NT2/D1 (cell line): ENCODE measurements at places on chromosomes 4 and X.

DNA sequence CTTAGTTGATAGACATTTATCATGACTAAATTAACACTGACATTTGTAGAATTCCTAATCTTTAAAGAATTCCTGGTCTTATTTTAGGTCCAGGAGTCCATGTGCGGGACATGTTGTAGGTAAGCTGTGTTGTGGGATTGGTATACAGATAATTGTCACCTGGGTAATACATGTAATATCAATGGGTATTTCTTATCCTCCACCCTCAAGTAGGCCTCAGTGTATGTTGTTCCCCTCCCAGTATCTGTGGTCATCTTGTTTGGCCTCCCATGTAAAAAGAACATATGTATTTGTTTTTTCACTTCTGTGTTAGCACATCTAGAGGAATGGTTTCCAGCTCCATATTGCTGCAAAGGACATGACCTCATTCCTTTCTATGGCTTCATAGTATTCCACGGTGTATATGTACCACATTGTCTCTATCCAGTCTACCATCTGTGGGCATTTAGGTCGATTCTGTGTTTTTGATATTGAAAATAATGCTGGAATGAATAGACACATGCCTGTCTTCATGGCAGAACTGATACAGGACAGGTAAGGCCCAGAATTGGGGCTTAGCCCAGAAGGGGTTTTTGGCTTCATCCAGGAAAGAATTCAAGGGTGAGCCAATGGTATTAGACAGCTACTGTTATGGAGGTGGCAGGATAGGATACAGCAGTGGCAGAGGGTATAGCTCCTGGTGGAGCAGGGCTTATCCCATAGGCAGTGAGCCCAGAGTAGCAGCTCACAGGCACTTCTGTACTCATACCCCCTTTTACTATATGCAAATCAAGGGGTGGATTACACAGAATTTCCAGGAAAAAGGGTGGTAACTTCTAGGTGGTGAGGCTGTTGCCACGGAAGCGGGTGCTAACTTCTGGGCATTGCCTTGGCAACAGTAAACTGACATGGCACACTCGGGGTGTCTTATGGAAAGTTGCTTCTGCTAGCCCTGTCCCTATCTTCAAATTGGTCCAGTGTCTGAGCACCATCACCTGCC lies 66.1 kb upstream of the WDR1 start:
- no peak for DNase-seq

DNA sequence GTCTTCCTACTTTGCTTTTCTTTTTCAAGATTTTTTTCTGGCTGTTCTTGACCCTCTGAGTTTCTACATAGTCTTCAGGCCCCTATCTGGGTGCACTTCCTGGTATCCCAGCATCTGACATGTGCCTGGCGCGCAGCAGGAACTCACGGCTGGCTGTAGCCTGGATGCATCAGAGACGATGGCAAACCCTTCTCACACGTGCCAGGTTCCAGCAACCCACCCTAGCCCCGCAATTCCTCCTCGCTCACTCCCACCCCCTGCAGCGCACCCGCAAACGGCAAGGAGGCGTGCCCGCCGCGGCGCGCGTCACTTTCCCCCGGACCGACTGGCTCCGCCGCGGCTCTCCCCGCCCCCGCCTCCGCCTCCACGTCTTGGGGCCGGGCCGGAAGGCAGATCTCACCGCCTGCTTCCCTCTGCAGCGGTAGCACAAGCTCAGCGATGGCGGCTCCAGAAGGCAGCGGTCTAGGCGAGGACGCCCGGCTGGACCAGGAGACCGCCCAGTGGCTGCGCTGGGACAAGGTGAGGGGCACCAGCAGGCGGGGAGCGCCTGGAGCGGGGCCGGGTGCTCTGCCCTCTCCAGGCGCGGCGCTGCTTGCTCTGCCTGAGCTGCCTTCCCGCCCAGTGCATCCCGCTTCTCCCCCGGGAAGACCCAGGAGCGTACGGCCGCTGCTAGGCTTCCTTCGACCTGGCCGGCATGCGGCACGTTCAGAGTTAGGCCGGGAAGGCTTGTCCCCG lies at the start of gene PGM2:
PGM2 (plus strand) TSS at position 392 of the 735 bp plus-strand sequence; CDS start at position 439, 47 bp downstream.
- peak; percentile 65 for DNase-seq

- DNase-seq, result no peak
Observed at GRCh38 chr4:79982601-79983322, 90.3 kb downstream of the ANTXR2 start.

- DNase-seq, result peak; percentile 49
Observed at GRCh38 chr4:88378691-88379559, at the start of gene HERC6. Gene HERC6 (plus strand): TSS chr4:88378852. CDS start chr4:88378922, 70 bp downstream.

- DNase-seq, result no peak
Observed at GRCh38 chrX:119763836-119764387, 5.5 kb downstream of the SOWAHD start.

- no peak for DNase-seq
Observed at GRCh38 chrX:17591741-17592110, 145.6 kb upstream of the SCML1 start.

- no peak for DNase-seq
Observed at GRCh38 chrX:915427-916229, 285.0 kb downstream of the SHOX start.

DNA sequence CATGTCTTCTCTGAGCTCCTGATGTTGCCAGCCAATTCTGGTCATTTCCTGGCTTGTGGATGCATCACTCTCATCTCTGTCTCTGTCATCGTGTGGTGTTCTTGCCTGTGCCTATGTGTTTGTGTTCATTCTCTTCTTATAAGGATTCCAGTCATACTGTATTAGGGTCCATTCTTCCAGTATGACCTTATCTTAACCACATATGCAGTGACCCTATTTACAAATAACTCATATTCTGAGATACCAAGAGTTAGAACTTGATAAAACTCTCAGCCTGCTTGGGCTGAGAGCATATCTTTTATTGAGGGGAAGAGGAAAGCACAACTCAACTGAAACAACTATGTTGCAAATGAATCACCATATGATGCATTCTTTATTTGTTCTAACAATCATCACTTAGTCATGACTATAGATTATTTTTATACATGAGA lies 189.0 kb upstream of the ANXA10 start:
- no peak for DNase-seq

- no peak for DNase-seq
Observed at GRCh38 chr4:136939781-136940180, 592.5 kb downstream of the PCDH18 start.
